Caudate nucleus (tissue), 63 donors: ENCODE measurements at places on chromosomes 4 and X.

- DNase-seq, result no peak
Measured at GRCh38 chr4:112736718-112737135, 99.8 kb downstream of the LARP7 start.

- DNase-seq, result no peak
Measured at GRCh38 chrX:2654436-2655340, 36.4 kb upstream of the CD99 start.

DNA sequence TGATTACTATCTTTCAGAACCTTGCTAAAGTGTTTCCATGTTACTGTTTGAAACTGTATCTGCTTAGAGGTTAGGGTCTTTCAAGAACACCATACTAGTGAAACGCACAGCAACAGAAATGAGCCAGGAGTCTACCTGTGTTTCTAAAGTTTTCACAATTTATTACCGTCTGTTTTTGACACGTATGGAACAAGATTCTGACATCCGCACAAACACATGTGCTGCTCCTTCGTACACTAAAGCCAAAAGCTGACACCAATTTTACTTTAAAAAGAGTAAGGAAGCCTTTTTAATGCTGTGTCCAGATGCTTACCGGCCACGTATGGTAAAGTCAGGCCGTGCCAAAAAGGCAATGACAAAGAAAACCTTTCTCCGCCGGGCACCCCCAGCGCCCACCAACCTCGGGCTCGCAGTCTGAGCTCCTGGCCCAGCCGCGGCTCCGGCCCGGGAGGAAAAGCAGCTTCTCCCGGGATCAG, 532 bp downstream of the RPS4X start:
- no peak for DNase-seq

- no peak for DNase-seq
Measured at GRCh38 chr4:958314-958665, 15.1 kb downstream of the DGKQ start.

DNA sequence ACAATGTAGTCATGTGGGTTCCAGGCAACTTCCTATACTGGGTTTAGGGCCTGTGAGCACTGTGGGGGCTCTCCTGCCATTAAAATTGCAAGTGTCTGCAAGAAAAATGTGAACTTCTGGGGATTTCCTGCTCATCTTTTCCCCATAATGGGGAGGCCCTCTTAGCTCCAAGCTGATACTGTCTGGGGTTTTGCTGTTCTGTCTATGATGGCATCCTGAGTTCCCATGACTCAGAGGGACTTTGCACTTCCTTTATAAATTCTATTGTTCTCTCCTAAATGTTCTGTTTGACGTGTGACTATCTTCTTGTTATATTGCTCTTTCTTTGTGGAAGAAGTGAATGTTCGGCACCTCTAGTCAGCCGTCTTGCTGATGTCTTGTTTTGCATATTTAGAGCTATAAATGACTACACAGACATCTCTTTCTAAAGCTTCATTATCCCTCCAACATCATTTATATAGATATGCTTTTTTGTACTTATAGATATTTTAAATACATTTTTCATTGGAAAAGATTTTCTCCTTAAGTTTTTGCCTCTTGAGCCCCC, 465.8 kb downstream of the NAF1 start:
- no peak for DNase-seq

GRCh38 chrX:38452603-38453002, 100.2 kb downstream of the OTC start:
- DNase-seq, result no peak

DNA sequence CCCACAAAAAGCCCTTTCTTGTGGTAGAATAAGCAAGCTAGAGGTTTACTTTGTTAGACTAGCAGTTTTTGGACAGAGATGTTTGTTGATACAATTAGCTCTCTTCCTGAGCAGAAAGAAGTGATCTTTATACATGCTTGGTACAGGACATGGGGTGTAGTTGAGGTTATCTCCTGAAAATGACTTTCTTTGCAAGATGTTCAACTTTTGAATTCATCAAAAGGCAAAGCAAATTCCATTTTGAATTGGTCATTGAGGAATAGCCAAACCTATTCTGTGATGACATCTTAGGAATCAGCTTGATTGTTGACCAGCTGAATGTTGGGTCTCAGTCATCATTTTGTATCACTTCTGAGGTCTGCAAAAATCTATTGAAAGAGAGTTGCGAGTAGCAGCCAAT, 3.8 kb downstream of the CPE start:
- DNase-seq, result no peak
